A549 treated with RU486 at 1 μM for 4 hours (cell line): ENCODE measurements at places on chromosomes 12 and 14. TPM values are rescaled to one million over a fixed set of nuclear protein-coding genes. Genes with fewer than 3 reads are reported as not detected.

Gene CD163L1
- 0.13 to 0.81 TPM (median 0.53 TPM) in 5 replicates for total RNA-seq

Gene HEATR5A
- 17.2 to 22.7 TPM (median 21.0 TPM) in 5 replicates for total RNA-seq

Gene TAS2R9
- not detected in 5 replicates for total RNA-seq

Gene PLA2G1B
- not detected in 5 replicates for total RNA-seq

Gene EIF4B
- total RNA-seq, result 250 to 434 TPM (median 269 TPM) in 5 replicates

Gene ADGRD1
- total RNA-seq, result 0.18 to 0.66 TPM (median 0.47 TPM) in 5 replicates

Gene CPSF6
- 61.2 to 82.3 TPM (median 65.4 TPM) in 5 replicates for total RNA-seq

Gene ASIC1
- total RNA-seq, result 4.8 to 6.5 TPM (median 5.9 TPM) in 5 replicates

Gene ASCL1
- total RNA-seq, result not detected in 5 replicates

Gene KRT8
- 2,919 to 3,631 TPM (median 3,474 TPM) in 5 replicates for total RNA-seq

Gene RERG
- 0.15 to 0.22 TPM (median 0.16 TPM) in 4 of 5 replicates, not detected in the other for total RNA-seq

Gene BMP4
- total RNA-seq, result 1.5 to 3.3 TPM (median 2.1 TPM) in 5 replicates

Gene GARIN6
- not detected in 5 replicates for total RNA-seq

Gene KRT6C
- not detected in 5 replicates for total RNA-seq

Gene KLHL33
- total RNA-seq, result not detected in 5 replicates

Gene GAS2L3
- 3.7 to 10.3 TPM (median 9.8 TPM) in 5 replicates for total RNA-seq

Gene SRP54
- total RNA-seq, result 54.6 to 68.0 TPM (median 56.3 TPM) in 5 replicates

Gene NR1H4
- 0.07 TPM in 1 of 5 replicates, not detected in the others for total RNA-seq

Gene PPP4R4
- total RNA-seq, result 0.27 to 0.79 TPM (median 0.46 TPM) in 5 replicates

Gene FANCM
- 4.6 to 6.8 TPM (median 5.8 TPM) in 5 replicates for total RNA-seq

Gene GZMB
- total RNA-seq, result not detected in 5 replicates

Gene CMA1
- total RNA-seq, result not detected in 5 replicates

Gene GPR65
- not detected in 5 replicates for total RNA-seq

Gene LPAR5
- 0.30 to 0.91 TPM (median 0.50 TPM) in 5 replicates for total RNA-seq

Gene TAPBPL
- total RNA-seq, result 2.2 to 5.2 TPM (median 3.7 TPM) in 5 replicates

Gene KRT5
- 0.54 to 0.61 TPM in 2 of 5 replicates, not detected in the others for total RNA-seq

Gene R3HDM2
- total RNA-seq, result 7.7 to 10.4 TPM (median 9.5 TPM) in 5 replicates

Gene SLC7A8
- 0.27 to 0.80 TPM (median 0.55 TPM) in 5 replicates for total RNA-seq

Gene LRFN5
- total RNA-seq, result not detected in 5 replicates

Gene C12orf54
- not detected in 5 replicates for total RNA-seq

Gene SMCO2
- total RNA-seq, result 0.21 TPM in 1 of 5 replicates, not detected in the others

Gene TROAP
- total RNA-seq, result 83.7 to 108 TPM (median 90.5 TPM) in 5 replicates

Gene TMPRSS12
- not detected in 5 replicates for total RNA-seq

Gene TAS2R50
- not detected in 5 replicates for total RNA-seq

Gene ASPG
- total RNA-seq, result 0.13 TPM in 1 of 5 replicates, not detected in the others

Gene ACOT6
- not detected in 5 replicates for total RNA-seq

Gene APOLD1
- 0.25 to 0.74 TPM (median 0.50 TPM) in 5 replicates for total RNA-seq

Gene TMEM19
- 28.9 to 36.1 TPM (median 34.3 TPM) in 5 replicates for total RNA-seq

Gene RAD51B
- 2.7 to 6.3 TPM (median 4.8 TPM) in 5 replicates for total RNA-seq

Gene TCL1B
- total RNA-seq, result not detected in 5 replicates

Gene SLC22A17
- total RNA-seq, result 5.2 to 8.9 TPM (median 6.8 TPM) in 5 replicates
